ENCODE measurements at places on chromosomes 3 and 15.

GRCh38 chr3:172221547-172221946 is 182.2 kb downstream of the FNDC3B start:
- DNase-seq = no peak

DNA sequence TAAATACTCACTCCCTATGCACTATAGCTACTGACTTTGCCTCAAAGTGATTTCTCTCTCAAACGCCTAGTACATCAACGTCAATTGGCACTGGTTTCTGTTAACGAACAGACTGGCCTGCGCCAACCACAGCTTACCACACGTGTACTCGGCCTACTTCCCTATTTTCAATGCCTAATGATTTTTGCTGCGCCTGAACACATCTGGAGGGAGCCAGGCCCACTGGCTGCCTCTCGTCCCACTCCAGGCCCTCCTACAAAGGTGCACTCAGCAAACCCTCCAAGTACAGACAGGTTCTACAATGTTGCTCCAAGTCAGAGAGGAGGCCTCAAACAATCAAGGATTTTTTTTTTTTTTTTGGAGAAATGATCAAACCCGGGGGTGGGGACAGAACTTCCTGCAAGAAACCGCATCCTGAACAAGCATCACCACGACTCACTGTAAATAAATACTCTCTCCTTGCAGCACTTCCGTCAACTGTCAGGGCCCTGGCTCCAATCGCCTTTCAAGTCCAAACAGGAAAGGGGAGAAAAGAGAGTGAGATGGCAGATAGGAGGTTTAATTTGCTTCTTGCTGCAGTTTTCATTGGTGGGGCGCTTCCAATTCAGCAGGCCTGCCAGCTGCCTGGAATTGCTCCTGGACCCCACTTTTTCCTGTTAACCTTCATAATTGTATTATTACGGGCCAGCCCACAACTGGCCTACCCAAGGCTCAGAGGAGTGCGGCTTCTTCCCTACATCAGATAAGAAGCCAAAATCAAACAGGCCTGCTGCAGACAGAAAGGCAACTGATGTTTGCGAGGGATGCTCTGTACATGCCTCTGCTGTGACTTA is 139.3 kb downstream of the FOXP1 start:
- peak; percentile 58 for DNase-seq

DNA sequence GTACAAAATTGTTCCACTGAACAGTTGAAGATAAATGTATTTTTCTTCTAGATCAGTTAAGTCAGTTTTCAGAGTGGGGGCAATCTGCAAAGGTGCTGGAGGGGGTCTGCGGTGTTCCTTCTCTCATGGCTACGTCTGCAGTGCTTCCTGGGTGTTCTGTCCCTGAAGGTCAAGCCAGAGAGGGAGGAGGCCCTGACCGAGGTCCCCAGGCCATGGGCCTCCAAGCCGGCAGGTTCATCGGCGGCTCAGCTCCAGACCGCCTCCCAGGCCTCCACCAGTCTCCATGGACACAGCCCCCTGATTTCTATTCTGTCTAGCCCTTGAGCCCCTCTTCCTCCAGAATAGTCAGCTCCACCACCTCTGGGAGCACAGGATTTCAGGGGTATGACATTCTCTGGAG is 28.5 kb upstream of the TSEN2 start:
- DNase-seq = no peak

- DNase-seq = no peak
These were observed 267.7 kb downstream of the ZBTB20 start for GRCh38 chr3:114879059-114880031.

- no peak for DNase-seq
These were observed 233.6 kb downstream of the CHL1 start for GRCh38 chr3:430186-430585.

DNA sequence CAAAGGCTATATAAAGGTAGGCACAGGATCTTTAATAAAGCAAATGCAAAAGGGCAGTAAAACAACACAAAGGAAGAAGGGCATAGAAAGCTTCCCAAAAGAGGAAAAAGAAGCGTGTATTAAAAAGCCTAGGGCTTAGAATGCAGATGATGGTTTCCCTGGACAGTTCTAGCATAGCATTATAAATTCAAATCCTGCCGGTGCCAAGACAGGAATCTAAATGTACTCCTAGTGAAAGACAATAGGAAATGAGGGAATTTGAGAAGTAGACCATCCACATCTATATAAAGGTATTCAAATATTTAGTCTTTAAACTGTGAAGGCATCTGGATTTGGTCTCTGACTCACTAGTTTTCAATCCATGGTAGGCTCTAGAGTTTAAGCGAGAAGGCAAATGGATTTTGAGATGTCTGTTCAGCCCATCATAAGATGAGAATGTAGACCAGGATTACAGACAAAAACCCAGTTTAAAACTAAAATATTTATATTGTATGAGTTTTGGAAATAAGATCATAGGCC is 431.8 kb downstream of the TBL1XR1 start:
- no peak for DNase-seq

DNA sequence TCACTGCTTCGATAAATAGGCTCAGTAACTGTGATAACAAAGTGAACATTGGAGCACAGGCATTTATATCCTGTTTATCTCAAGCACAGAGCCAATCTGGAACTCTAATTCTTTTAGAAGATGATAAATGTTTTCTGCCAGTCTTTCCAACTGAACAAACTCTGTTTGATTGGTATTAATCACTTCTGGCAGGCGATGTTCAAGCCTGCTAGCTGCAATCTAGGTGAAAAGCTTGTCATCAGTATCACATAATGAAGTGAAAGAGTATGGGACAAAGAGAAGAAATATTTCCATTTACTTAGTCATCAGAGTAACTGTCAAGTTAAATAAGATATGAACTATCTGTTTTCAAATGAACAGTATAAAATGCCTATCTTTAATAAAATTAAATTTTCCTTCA is 577.3 kb downstream of the VGLL3 start:
- no peak for DNase-seq

- DNase-seq = no peak
These were observed 40.7 kb downstream of the SERPINI1 start for GRCh38 chr3:167776066-167776685.
